ENCODE measurements at places on chromosomes 1 and 21.

- no peak for DNase-seq
Measured at GRCh38 chr1:154614247-154614646, 6.3 kb upstream of the ADAR start.

DNA sequence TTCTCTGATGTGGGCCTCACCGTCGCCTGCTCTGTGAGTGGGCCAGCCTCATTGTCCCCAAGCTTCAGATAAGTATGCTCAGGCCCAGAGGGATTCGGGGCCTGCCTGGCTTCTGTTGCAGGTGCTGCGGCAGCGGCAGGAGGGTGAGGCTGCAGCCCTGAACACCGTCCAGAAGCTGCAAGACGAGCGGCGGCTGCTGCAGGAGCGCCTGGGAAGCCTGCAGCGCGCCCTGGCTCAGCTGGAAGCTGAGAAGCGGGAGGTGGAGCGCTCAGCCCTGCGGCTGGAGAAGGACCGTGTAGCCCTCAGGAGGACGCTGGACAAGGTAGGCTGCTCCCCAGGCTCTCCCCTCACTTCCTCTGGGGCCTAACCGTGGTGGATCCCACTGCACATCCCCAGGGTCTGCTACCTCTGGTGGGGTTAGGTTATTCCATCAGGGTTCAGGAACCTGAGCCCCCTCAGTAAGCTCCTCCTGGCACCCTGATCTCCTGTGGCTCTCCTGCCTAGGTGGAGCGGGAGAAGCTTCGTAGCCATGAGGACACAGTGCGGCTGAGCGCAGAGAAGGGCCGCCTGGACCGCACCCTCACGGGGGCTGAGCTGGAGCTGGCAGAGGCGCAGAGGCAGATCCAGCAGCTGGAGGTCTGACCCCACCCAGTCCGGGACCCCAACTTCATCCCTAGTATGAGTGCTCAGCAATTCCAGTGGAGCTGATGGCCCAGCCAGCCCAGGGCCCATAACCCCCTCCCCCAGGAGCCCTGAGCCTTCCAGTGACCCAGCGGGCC is 10.1 kb downstream of the MFAP2 start:
- no peak for DNase-seq

DNA sequence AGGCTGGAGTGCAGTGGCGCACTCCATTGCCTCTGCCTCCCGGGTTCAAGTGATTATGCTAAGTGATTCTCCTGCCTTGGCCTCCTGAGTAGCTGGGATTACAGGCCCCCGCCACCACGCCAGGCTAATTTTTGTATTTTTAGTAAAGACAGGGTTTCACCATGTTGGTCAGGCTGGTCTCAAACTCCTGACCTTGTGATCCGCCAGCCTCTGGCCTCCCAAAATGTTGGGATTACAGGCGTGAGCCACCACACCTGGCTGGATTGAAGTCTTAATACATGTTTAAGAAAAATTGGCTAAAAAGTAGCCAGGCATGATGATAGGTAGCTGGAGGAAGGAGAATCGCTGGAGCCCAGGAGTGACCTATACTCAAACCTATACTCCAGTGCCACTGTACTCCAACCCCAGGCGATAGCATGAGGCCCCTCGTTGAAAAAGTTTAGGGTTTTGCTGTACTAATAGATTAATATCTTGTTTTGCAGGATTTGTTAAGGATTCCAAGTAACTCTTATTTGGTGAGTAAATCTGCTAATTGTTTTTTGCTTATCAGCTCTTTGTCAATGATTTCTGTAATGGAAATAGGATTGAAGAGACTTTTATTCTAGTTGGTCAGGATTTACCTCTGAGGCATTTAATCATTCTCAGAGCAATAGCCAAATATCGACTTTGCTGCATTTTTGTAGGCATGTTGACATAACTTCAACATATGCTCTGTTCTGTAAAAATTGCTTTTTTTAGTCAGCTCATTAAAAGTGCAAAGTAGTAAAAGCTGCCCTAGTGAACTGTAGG is 2.0 kb downstream of the RCC1 start:
- no peak for DNase-seq

DNA sequence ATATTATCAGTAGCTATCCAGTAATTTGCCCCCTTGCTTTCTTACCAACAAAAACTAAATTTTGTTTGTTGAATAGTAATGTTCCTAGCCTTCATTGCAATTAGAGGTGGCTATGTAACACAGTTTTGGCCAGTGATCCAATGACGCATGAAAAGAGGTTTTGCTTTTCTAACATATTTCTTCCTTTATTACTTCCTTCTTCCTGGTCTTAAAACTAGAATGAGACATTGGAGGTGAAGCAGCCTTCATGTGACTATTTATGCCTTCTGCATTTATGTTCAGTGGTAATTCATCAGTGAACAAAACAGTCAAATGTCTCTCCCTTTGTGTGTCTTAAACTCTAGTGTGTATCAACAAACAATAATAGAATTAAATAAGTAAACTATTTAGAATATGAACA is 35.5 kb downstream of the LRIF1 start:
- no peak for DNase-seq

Measured in urothelium cell line (cell line).